Neural crest cell (in vitro differentiated cells): ENCODE measurements at places on chromosomes 3 and 15. TPM values are rescaled to one million over a fixed set of nuclear protein-coding genes. Genes with fewer than 3 reads are reported as not detected.
A peak's percentile ranks its signal among the peaks of the same experiment; 100 is the strongest.

DNA sequence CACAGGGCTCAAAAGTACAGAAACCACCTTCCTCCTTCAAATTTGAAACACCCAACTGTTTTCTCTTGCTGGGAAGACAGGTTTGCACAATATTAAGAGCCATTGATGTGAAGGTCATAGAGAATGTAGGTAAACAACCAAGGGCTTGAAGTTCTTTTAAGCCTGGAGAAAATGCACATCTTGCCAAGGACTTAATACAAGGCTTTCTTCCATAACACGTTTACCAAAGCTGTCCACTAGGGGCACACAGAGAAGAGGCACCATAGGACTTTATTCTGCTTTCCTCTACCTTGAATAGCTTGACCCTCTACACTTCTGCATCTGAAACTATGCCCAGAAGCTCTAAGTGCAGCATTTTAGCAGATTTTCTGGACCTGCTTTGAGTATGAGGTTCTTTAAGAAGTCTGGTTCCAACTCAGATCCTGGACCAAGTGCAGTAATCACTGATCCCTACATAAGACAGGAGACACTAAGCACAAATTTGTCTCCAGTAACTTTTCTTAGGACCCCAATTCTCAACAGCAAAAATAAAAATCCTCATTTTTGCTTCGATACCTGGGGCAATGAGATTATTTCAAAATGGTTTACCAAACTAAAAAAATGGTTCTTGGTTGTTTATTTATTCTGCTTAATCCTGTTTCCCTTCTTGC lies 138.0 kb downstream of the FBN1 start:
- H3K27ac ChIP-seq, result no peak overlapping the region
- H3K4me1 ChIP-seq, result no peaks in the 10 kb centered on the region
- DNase-seq, result peak; percentile 15
- no peak overlapping the region for H3K4me3 ChIP-seq
- H3K27me3 ChIP-seq, result no peaks in the 10 kb centered on the region
- H3K36me3 ChIP-seq, result peaks cover 10% of the 10 kb centered on the region

GRCh38 chr15:99480016-99480810 lies 85.6 kb upstream of the MEF2A start:
- no peak for DNase-seq
- no peaks in the 10 kb centered on the region for H3K36me3 ChIP-seq
- no peaks in the 10 kb centered on the region for H3K27me3 ChIP-seq
- no peak overlapping the region for H3K27ac ChIP-seq
- peaks cover 7% of the 10 kb centered on the region for H3K4me1 ChIP-seq
- H3K4me3 ChIP-seq, result no peak overlapping the region

GRCh38 chr3:174862101-174862500 lies 3.0 kb downstream of the NAALADL2 start:
- no peaks in the 10 kb centered on the region for H3K27me3 ChIP-seq
- no peak for DNase-seq
- no peak overlapping the region for H3K4me3 ChIP-seq
- no peaks in the 10 kb centered on the region for H3K36me3 ChIP-seq

DNA sequence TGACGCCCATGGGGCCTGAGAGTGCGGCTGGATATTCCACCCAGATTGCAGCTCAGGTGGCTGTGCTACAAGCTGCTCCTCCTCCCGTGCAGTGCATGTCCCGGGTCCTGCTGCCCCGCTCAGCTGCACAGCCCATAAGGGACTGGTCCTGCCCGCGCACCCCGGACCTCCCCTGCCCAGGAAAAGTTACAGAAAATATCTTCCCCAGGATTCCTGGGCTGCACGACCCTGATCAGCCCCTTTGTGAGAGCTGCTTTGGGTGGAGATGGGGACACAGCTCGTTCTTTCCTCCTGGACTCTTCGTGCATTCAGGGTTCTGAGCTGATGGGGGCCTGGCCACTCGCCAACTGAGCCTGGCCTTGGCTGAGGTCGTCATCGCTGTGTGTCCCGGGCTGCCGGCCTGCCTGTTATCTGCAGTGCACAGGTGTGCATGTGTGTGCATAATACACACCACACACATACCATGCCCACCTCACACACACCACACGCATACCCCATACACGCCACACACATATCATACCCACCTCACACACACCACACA lies 28.8 kb downstream of the APBA2 start:
- H3K27me3 ChIP-seq, result no peaks in the 10 kb centered on the region
- DNase-seq, result no peak
- no peak overlapping the region for H3K4me3 ChIP-seq
- no peaks in the 10 kb centered on the region for H3K36me3 ChIP-seq
- H3K27ac ChIP-seq, result no peak overlapping the region

DNA sequence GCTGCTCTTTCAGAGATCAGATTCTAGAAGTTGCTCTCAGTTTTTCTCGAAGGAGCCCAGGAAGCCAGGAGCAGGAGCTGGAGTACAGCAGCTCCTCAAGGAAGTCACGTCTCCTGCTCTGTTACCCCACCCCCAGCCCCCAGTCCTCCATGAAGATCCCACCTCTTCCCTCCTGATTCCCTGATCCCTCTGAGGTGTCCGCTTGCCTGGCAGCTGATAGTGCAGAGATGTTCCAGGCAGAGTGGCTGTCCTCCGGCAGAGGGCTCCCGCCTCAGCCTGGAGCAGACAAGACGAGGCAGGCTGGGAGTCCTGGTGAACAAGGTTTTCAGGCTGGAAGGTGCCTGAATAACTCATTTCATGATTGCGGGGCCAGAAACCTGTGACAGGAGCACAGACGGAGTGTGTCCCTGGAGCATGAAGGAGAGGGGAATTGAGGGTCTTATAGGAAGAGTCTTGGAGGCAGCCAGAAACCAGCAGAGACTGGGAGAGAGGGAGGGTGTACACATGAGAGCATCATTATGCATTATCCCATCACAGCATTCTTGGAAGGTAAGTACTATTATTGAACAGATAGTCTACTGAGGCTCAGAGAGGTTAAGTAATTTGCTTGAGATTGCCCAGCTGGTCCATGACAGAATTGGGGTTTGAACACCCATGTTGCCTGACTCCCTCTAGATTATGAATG lies 1.2 kb downstream of the HRH1 start:
- H3K4me1 ChIP-seq, result peaks cover 13% of the 10 kb centered on the region
- no peaks in the 10 kb centered on the region for H3K36me3 ChIP-seq
- peak overlapping the region; percentile 72 for H3K4me3 ChIP-seq
- DNase-seq, result peak; percentile 47
- no peak overlapping the region for H3K27ac ChIP-seq

GRCh38 chr3:66398228-66399025 lies 102.4 kb downstream of the LRIG1 start:
- H3K27ac ChIP-seq, result peak overlapping the region; percentile 19
- H3K4me1 ChIP-seq, result peaks cover 84% of the 10 kb centered on the region
- H3K27me3 ChIP-seq, result peaks cover 5% of the 10 kb centered on the region
- no peak for DNase-seq

TMEM266 gene
- 0.34 and 0.58 TPM in 2 replicates for total RNA-seq
